ENCODE measurements at places on chromosomes 7 and 10.

GRCh38 chr7:141027043-141027442, 12.3 kb upstream of the MRPS33 start:
- no peak for DNase-seq

GRCh38 chr7:142557971-142558582, 191.2 kb upstream of the PRSS1 start:
- DNase-seq, result peak; percentile 47

DNA sequence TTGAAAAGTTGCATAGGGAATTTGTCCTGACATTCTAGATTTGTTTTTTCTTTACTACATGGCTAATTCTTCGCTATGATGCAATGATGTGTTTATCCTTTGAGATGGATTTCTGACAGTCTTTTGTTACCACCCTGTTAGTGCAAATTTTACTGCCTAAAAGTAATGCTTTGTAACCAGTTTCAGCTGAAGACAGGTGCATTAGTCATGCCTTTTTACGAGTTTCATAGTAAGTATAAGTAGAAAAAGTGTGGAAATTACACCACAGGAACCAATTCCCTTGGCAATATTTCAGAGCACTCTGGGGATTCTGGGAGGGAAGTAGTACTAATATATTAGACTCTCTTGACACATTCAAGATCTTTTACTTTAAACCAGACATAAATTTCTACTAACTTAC, 257.8 kb upstream of the DKK1 start:
- no peak for DNase-seq

GRCh38 chr7:37476881-37477450, 28.3 kb upstream of the ELMO1 start:
- no peak for DNase-seq

GRCh38 chr10:82394122-82394521, 519.1 kb downstream of the NRG3 start:
- no peak for DNase-seq

DNA sequence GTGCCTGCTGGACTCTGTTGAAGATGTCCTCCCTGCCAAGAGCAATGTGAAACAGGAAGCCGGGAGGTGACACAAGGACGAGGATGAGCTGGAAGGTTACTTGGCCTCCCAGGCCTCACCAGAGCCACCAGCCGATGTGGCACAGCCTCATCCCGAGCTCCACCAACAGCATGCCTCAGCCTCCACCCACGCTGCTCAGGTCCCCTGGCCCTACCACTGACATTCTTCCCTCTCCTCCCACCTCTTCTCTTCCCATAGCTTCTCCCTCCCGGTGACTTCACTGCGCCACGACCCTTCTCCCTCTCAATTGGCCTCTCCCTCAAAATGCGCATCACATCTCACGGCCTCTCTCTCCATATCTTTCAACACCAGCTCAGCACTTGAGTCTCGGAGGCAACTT, 249.9 kb downstream of the SKAP2 start:
- DNase-seq, result no peak

- DNase-seq, result no peak
Observed at GRCh38 chr7:140501966-140502365, 22.7 kb upstream of the MKRN1 start.

- no peak for DNase-seq
Observed at GRCh38 chr10:131452926-131453720, 141.6 kb upstream of the TCERG1L start.

DNA sequence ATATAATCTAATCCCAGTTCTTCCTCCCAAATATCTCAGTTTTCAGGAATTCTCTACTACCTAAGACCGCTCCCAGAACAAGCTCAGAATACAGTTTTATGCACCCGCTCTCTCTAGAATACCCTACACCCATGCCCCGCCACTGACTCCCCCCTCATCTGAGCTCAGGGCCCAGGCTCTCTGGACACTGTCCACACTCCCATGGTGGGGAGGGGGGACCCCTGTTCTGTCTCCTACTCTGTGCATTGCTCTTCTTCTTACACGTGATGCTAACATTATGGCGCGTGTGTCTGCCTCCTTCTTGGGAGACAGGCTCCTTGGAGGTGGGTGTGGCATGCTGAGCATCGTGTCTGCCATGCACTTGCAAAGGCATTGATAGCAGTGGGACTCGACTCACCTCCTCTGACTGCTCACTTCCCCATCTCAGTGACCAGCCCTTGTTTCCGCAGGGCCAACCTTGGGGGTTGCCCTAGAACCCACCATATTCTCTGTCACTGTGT, 127.9 kb downstream of the TCERG1L start:
- DNase-seq, result no peak

GRCh38 chr10:95430231-95430951, 130.8 kb downstream of the SORBS1 start:
- DNase-seq, result peak; percentile 18

DNA sequence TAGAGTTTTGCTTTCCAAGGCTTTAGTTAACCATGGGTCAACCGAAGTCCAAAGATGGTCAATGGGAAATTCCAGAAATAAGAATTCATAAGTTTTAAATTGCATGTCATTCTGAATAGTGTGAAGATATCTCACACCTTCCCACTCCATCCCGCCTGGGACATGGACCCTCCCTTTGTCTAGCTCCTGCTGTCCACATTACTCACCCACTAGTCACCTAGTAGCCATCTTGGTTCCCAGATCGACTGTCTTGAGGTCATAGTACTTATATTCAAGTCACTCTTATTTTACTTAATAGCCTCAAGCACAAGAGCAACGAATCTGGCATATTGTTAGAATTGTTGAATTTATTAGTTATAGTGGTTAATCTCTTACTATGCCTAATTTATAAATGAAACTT, 366.6 kb downstream of the PRPF18 start:
- no peak for DNase-seq

- no peak for DNase-seq
Observed at GRCh38 chr7:7569081-7569527, 2.4 kb downstream of the MIOS start.

DNA sequence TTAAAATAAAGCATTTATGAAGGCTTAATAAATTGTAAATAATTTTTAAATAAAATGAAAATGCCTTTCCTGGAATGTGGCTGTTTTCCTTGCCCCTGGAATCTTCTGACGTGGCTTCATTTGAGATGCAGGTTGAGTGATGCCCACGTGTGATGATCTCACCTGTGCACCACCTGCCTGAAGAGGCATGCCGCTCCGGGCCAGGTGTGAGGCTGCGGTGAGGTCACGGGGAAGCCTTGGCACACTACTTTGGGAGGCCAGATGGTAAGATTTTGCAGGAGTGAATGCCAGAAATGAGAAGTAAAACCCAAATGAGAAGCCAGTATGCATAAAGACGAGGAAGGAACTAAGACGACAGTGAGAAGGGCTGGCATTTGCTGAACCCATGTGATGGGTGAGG, 36.2 kb downstream of the GOT1 start:
- no peak for DNase-seq

DNA sequence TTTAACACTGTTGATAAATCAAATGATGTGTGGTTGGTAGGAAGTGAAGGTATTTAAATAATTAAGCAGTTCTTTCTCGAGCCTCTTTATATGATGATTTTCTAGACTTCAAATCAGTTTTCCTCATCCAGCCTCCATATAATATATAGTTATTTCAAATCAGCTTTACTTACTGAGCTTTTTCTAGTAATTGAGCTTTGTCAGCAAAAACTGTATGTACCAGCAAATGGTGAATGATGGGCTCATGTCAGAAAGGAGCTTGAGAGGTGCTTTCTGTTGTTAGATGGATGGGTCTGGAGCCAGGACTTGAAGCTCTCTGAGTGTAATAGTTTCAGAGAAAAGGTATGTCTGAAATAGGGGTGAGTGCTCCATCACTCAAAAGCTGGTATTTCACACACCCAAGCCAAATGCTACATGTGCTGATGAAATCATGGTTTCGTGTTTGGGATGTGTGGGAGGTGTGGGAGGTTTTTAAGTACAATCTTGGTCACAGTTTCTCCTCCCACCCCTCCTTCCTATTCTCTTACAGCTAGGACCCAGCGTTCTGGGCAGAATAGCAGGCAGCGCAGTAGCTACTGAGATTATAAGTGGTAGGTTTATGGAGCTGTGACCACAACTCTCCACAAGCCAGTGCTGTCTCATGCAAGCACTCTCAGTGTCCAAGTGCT, 55.8 kb downstream of the LRMDA start:
- no peak for DNase-seq

DNA sequence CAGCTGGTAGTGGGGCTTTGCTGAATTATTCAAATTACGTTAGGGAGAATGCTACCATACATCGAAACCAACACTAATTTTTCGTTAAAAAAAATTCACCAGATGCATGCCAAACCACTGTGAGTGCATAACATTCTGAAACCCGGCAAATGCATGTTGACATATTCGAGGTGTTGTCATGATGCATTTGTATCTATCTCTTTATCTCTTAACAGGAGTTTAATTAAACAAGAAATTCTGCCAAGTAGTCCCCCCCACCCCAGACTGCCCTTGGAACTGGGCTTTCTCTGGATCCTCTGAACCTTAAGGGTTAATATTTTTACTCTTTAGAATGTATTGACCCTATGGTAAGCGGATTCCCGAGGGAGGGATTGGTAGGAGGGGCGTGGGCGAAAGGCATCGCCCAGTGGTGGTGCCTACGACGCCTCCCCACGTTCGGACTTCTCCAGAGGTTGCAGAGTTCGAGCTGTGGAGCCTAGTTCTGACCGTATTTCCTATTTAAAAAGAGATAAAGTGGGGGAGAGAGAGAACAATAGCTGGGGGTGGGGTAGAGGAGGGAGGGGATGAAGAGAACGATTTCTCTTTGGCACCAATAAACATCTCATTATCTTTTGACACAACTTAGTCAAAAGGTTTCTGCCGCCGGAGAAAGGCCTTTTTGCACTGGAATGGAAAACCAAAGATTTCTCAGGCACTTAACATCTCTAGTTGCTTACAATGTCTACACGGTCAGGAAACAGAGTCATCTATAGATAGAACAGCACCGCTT, 7.2 kb downstream of the DLX6 start:
- DNase-seq, result no peak

DNA sequence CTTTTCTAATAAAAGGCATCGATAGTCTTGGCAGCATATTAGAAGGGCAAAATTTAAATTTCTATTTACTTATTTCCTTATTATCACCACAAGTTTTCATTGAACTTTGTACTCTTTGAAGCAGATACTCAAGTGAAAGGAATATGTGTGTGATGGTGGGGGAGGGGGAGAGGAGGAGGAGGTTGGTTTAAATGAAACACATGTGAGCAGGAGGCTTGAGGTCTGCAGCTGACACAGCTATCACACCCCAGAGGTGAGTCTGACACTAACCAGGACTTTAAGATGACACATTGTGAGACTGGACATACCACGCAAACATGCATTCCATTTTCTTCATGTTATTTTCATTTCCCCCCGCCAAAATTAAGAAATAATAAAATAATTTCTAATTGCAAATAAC, 63.3 kb downstream of the CTTNBP2 start:
- DNase-seq, result no peak

- no peak for DNase-seq
Observed at GRCh38 chr7:39195967-39196366, 218.3 kb downstream of the POU6F2 start.

GRCh38 chr7:104252409-104253134, 44.8 kb upstream of the ORC5 start:
- no peak for DNase-seq

DNA sequence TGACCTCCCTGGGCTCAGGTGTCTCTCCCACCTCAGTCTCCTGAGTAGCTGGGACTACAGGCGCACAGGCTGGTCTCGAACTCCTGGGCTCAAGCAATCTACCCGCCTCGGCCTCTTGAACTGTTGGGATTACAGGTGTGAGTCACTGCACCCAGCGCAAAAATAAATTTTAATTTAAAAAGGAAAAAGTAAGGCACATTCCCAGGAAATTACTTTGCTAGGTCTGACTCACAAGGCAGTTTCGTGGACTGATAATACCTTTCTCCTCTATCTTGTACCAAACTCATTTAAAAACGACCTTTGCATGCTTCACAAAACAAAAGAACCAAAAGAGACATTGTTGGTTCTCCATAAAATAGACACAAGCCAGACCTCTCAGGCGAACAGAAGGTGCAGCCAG, 29.7 kb downstream of the PARP12 start:
- DNase-seq, result no peak

GRCh38 chr10:72110673-72111401, 22.5 kb upstream of the SPOCK2 start:
- no peak for DNase-seq

- no peak for DNase-seq
Observed at GRCh38 chr7:109844362-109844761, 1246.6 kb upstream of the LRRN3 start.

DNA sequence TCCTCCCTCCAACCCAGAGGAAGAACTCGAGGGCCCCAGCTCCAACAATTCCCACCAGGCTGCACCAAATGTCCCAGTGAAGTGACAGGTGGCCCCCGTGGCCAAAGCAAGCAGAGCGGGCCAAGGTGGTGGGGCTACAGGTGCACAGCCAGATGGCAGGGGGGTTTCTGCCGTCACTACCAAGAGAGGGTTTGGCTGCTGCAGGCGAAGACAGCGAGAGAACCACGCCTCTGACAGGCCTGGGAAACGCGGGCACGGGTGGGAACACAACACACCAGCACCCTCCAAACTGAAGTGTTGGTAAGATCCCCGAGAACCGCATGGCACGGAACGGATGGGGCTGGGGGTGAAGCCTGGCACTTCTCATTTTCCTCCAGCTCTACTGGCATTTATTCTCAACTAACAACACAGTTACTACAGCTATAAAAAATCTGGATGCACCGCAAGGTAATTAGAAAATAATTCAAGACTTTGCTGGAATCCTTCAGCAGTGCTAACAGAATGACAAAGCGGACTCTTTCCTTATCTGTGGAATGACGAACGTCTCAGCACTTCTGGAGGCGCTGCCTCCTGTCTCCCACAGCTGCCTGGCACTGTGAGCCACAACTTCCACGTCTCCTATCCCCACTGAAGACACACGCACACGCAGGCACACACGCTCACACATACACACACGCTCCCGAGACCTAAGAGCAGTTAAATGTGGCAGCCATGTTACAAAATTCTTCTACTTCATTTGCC, 167.9 kb downstream of the TCERG1L start:
- DNase-seq, result no peak

GRCh38 chr7:84640637-84641036, 446.0 kb upstream of the SEMA3A start:
- DNase-seq, result no peak

GRCh38 chr10:11386044-11386443, 225.4 kb downstream of the USP6NL start:
- DNase-seq, result no peak

DNA sequence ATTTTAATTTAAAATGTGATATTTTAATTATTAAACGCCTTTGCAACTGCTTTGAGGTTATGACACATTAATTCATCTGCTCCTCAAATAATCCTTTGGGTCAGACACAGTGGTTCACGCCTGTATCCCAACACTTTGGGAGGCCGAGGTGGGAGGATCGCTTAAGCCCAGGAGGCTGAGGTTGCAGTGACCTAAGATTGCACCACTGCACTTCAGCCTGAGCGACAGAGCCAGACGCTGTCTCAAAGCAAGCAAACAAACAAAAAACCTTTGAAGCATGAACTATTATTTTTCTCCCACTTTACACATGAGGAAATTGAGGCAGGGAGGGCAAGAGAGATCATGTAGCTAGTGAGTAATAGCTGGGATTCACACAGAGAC, 1.5 kb upstream of the POLD2 start:
- no peak for DNase-seq

- DNase-seq, result no peak
Observed at GRCh38 chr10:116151076-116151475, 121.9 kb downstream of the GFRA1 start.
